ENCODE measurements at places on chromosomes 3 and 15.

- DNase-seq: no peak
Measured at GRCh38 chr3:127156338-127157050, 36.4 kb upstream of the PRR23E start.

DNA sequence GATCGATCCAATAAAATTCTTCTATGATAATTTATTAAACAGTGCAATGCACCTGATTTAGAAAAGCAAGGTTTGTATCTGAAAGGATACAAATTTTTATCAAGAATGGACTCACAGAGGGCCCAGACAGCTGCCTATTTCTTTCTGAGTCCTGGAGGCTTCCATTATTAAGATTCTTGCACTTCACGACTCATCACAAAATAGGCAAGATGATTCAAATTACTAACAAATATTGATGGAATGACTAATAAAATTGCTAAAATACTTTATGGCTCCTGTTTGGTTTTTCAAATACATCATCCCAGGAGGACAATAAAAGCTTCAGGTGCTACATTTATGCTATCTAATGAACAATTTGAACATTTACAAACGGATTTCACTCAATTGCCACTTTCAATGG lies 483.0 kb upstream of the AGTR1 start:
- no peak for DNase-seq

- DNase-seq: no peak
Measured at GRCh38 chr3:88000853-88001252, 58.0 kb downstream of the CGGBP1 start.

GRCh38 chr15:57677204-57677603 lies 29.3 kb upstream of the POLR2M start:
- DNase-seq: no peak

DNA sequence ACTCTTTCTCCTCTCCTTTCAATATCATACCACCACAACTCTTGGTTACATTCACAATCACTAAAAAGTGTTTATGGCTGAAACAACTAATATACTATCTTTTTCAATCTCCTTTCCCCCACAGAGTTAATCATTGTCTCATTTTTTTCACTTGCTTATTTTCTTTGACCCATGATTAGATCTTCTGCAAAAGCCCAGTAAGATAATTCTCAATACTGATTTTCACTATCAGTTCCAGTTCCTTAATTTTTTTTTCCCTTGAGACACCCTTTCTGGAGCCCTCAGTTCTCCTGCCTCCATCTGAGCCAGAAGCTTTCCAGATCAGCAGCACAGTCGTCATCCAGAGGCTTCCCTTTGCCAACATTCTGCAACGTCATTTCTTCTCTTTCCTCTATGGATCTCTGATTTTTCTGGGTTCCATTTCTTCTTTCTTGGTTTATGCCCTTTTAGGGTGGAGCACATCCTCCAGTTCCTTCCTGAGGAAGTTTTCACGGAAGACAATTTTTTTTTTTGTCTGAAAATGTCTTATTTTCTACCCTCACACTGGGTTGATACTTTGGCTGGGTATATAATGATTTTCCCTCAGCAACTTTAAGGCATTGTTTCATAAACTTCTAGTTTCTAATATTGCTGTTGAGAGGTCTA lies 88.7 kb upstream of the C15orf39 start:
- DNase-seq: no peak
